ENCODE measurements at places on chromosomes 6 and 20.
A peak's percentile ranks its signal among the peaks of the same experiment; 100 is the strongest.

- no peak for DNase-seq
Measured at GRCh38 chr20:59676126-59676850, 71.9 kb downstream of the PHACTR3 start.

GRCh38 chr6:6645261-6645917, 56.9 kb downstream of the LY86 start:
- DNase-seq = peak; percentile 78

DNA sequence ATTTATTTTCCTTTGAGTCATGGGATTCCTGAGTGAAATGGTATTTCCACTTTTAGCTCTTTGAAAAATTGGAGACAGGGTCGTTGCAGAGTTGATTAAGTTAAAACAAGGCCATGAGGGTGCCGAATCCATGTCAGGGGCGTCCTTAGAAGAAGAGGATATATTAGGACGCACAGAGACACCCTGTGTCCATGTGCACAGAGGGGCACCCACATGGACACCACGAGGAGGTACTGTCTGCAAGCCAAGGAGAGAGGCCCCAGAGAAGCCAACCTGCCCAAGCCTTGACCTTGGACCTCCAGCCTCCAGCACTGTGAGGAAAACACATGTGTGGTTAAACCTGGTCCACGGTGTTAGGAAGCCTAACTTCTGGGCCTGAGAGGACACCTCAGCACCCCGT, 113.9 kb upstream of the THBS2 start:
- no peak for DNase-seq

GRCh38 chr6:26152226-26153101, 65.2 kb downstream of the HFE start:
- DNase-seq = no peak

DNA sequence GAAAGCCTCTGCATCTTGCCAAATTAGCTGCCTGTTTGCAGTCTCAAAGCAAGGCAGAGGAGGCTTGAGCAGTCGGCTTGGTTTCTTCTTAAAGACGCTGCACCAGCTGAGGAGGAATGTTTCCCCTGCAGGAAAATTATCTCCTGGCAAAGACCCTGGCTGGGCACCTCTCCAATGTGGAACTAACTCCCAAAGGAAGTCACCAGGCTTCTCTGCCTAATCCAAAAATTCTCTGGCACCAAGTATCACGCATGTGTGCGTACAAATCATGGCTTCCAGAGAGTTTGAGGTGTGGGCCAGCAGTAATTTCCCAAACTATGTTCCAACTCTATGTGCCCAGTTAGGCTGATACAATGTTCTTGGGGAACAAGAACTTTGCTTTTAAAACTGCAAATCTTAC, 176.2 kb downstream of the KIF16B start:
- no peak for DNase-seq

GRCh38 chr6:135901774-135902524, 50.4 kb downstream of the PDE7B start:
- DNase-seq = no peak

GRCh38 chr6:34485321-34486060, 19.6 kb downstream of the PACSIN1 start:
- DNase-seq = no peak

DNA sequence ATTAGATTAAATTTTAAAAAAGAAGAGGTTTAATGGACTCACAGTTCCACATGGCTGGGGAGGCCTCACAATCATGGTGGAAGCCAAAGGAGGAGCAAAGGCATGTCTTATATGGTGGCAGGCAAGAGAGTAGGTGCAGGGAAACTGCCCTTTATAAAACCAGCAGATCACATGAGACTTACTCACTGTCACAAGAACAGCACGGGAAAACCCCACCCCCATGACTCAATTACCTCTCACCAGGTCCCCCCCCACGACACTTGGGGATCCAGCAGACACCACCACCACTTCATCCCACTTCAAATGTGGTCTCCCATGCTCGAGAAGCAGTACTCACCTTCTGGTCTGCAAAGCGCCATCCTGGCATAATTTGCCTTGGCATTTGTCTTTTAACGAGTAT, 24.6 kb downstream of the MTFR2 start:
- DNase-seq = no peak

GRCh38 chr6:113634352-113635163, 222.6 kb upstream of the MARCKS start:
- DNase-seq = peak; percentile 36

GRCh38 chr6:113513086-113513485, 344.1 kb upstream of the MARCKS start:
- DNase-seq = no peak

GRCh38 chr20:24108581-24108980, 120.0 kb upstream of the GGTLC1 start:
- DNase-seq = no peak

GRCh38 chr20:21137078-21137477, 11.2 kb downstream of the KIZ start:
- no peak for DNase-seq

- DNase-seq = no peak
Measured at GRCh38 chr6:511488-512137, 120.1 kb downstream of the IRF4 start.

GRCh38 chr6:168060521-168060931, 18.5 kb downstream of the FRMD1 start:
- no peak for DNase-seq

GRCh38 chr20:62953839-62954703, 1.6 kb downstream of the SLC17A9 start:
- DNase-seq = peak; percentile 98

DNA sequence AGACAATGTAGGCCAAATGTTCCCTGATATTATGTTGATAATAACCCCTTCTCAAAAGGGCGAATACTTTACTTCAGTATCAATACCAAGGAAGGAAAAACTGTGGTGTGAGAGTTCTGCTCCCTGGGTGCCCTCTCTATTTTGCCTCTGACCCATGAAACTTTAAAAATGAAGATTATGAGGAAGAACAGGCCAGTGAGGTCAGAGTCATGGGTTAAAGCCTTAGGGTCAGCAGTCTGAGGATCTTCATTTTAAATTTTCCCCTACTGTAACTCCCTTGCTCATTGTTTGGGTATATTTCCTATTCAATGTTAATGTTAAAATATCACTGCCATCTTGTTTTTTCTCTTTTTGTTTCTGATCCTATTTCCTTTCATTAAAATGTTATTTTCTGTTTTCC, 47.9 kb downstream of the PRKN start:
- DNase-seq = no peak

DNA sequence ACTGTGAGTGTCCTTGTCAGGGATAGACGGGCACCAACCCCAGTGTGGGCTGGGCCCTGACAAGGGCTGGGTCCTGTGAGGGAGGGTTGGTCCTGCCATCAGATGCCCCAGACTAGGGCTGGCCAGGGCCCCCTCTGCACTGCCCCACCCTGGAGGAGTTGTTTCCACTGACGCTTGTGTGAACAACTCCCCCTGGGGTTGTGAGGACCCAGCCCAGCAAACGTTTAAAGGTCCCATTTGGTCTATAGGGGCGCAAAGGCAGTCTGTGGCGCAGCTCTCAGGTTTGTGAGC, 104.1 kb downstream of the BMP7 start:
- DNase-seq = no peak

DNA sequence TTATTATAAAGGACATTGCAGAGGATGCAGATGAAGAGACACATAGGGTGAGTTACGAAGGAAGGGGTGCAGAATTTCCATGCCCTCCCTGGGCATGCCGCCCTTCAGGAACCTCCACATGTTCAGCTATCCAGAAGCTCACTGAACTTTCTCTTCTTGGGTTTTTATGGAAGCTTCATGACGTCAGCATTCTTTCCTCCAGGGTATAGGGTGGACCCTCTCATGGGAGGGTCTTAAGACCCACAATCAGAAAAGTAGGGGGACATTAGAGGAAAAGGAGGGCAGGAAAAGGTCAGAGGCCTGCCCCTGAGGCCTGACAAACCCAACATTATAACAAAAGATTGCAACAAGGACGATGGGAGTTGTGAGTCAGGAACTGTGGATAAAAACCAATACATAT, 14.6 kb upstream of the DCBLD1 start:
- DNase-seq = no peak

GRCh38 chr20:32959351-32960221, 44.6 kb downstream of the SUN5 start:
- DNase-seq = no peak

DNA sequence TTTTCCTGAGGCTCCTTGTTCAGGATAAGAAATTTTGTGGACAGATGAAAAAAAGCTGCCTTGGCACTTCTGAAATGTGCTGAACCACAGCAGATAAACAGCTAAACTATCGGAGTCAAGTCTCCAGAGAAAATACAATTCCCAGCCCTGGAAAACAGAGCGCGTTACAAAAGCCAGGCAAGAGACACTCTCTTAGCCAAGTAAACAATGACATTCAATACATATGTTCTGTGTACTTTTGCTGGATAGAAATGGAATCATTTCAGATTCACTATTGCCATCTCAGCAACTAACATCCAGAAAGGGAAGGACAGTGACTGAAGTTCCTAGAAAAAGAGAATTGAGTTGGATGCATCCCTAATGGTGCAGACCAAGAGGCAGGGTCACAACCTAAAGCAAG, 196.8 kb upstream of the NRSN1 start:
- no peak for DNase-seq

- no peak for DNase-seq
Measured at GRCh38 chr20:59835448-59836395, 97.7 kb downstream of the SYCP2 start.
